Heart right ventricle (tissue), 16 donors: ENCODE measurements at places on chromosomes 13 and 19. TPM values are rescaled to one million over a fixed set of nuclear protein-coding genes. Genes with fewer than 3 reads are reported as not detected.

DNA sequence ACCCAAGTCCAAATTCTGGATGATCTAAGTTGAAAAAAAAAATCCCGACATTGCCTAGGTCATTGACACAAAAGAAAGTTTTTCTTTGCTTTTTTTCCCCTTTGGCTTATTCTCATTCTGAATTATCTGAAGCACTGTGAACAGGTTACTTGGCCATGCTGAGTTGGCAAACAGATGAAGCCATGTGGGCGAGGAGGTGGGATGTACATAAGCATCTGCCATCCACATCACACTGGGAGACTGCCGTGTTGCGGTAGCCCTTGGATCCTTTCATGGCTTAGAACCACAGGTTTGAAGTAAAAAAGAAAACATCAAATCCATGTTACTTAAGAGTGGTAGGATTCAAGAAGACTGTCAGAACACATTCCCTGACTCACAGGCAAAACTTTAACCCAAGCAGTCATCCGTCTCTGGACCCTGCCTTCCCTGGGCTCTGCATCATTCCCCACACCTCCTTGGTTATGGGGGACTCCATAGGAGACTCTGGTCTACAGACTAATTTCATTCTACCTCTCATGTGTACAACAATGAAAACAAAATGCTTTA, 242.5 kb upstream of the SERP2 start:
- no peak for DNase-seq

DNA sequence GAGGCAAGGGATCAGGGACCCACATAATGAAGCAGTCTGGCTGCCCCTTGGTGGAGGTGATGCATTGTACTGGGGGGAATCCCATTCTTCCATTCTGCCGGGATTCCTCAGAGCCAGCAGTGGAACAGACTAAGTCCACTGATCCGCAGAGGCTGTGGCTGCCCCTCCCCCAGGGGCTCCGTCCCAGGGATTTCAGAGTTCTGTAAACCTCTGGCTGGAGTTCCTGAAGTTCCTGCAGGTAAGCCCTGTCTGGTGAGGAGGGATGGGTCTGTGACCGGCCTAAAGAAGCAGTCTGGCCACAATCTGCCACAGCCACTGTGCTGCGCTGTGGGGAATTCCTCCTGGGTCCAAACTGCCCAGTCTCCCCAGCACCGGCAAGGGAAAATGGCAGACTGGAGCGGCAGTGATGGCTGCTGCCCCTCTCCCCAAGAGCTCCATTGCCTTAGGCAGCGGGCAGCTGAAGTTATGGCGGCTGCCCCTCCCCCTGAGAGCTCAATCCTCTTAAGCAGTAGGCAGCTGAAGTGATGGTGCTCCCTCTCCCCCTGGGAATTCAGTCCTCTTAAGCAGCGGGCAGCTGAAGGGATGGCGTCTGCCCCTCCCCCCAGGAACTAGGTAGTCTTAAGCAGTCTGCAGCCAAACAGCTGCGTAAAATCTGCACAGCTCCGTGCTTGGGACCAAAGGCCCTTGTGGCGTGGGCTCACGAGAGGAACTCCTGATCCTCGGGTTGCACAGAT, 155.7 kb downstream of the PCDH17 start:
- DNase-seq: no peak

GRCh38 chr13:64798422-64798821, 2431.7 kb downstream of the PCDH9 start:
- no peak for DNase-seq

DNA sequence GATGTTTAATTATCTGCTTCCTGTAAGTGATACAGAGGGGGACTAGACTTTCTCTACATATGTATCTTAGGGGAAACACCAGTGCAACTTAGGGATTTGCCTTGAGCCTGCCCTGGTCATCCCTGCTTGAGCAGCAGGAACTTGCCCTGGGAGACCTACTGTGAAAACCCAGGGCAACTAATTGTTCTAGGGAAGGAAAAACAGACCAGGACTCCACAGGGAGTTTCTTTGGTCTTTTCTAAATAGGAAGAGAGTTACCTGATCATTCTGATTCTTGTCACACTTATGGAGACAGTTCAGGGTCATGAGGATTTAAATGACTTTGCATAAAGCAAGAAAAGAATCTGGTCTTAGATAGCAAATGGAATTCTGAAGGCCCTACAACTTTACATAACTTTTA, 89.1 kb downstream of the WASF3 start:
- DNase-seq: no peak

- no peak for DNase-seq
Observed at GRCh38 chr19:42115219-42115618, 17.0 kb downstream of the POU2F2 start.

GRCh38 chr13:77827332-77827731, 91.3 kb downstream of the EDNRB start:
- no peak for DNase-seq

DNA sequence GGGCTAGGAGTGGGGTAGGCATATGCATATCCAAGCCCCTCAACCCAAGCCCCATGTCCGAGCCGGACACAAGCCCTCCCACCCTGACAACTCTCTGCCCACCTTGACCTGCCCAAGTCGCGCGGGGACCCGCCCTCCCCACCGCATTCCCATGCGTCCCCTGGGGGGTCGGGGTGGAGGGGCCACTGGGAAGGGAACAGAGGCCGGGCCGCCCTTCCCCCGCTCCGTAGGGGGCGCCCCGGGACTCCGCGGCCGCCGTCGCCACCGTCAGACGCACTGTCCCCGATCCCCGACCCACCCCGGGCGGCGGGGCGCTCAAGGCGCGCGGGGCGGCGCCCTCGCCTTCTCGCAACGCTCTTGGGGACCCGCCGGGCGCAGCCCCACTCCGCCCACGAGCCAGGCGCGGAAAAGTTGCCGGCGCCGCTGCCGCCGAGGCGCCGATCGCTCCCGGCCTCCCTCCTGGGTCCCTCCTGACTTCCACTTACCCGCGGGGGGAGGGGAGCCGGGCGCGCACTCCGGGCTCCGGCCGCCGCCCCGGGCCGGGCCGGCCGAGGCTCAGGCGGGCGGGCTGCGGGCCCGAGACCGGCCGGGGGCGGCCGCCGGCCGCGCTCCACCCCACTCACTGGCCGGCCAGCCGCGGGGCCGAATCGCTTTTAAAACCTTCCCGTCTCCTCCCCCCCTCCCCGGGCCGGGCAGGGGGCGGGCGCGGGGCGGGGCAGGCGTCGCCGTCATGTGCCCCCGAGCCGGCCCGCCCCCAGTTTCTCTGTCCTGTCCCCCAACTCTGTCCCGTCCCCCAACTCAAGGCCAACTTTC, 34.4 kb upstream of the NANOS3 start:
- DNase-seq: peak; percentile 91

DNA sequence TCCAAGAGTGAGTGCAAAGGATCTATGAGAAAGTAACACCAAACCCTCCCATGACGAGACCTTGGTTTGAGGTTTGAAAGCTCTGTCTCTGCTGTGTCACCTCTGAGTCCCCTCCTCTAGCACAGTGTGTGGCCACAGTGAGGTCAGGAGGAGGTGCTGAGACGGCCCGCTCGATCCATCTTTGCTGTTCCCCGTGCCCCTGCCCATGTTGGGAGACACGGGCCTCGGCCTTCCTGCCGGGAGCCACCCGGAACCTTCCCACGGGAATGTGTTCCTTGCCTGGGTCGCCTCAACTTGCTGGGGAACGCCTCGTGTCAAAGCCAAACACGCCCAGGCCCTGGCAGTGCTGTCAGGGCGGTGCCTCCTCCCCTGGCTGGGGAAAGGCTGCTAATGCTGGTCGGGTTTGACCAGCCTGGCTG, 10.1 kb downstream of the NANOS3 start:
- DNase-seq: no peak

- DNase-seq: no peak
Observed at GRCh38 chr19:20044663-20045062, 5.4 kb upstream of the ZNF682 start.

- DNase-seq: no peak
Observed at GRCh38 chr13:25067064-25067463, 28.9 kb upstream of the PABPC3 start.

GRCh38 chr13:75738841-75739240, 102.7 kb downstream of the LMO7 start:
- no peak for DNase-seq

GRCh38 chr13:50152655-50153309, 137.5 kb downstream of the KCNRG start:
- no peak for DNase-seq

DNA sequence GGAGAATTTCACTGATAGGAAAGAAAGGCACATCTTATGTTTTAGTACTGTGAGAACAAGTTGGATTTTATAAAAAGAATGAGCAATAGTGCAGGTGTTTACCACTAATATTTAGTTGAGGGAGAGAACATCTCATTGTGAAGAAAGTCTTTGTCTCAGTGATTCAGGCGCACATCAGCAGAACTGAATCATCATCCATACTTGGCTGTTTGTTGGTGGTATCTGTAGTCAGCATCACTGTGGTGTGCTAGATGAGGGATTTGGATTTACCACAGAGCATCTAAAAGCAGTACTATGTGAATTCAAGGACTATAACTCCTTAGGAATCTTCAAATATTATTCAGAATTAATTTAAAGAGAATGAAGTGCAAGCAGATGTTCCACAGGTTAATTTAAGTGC, 1380.5 kb upstream of the ATXN8OS start:
- DNase-seq: no peak

The KLHL1 gene
- not detected for polyA plus RNA-seq

The WDR62 gene
- polyA plus RNA-seq: 1.6 TPM

The ZNF580 gene
- 29.9 TPM for polyA plus RNA-seq

The FGF21 gene
- polyA plus RNA-seq: not detected

The PLK5 gene
- 0.57 TPM for polyA plus RNA-seq

The ADAMTSL5 gene
- polyA plus RNA-seq: 26.0 TPM
